ENCODE measurements at places on chromosomes 13 and 19.

- peak; percentile 67 for DNase-seq
Measured at GRCh38 chr19:49142866-49143335, 12.3 kb downstream of the HRC start.

DNA sequence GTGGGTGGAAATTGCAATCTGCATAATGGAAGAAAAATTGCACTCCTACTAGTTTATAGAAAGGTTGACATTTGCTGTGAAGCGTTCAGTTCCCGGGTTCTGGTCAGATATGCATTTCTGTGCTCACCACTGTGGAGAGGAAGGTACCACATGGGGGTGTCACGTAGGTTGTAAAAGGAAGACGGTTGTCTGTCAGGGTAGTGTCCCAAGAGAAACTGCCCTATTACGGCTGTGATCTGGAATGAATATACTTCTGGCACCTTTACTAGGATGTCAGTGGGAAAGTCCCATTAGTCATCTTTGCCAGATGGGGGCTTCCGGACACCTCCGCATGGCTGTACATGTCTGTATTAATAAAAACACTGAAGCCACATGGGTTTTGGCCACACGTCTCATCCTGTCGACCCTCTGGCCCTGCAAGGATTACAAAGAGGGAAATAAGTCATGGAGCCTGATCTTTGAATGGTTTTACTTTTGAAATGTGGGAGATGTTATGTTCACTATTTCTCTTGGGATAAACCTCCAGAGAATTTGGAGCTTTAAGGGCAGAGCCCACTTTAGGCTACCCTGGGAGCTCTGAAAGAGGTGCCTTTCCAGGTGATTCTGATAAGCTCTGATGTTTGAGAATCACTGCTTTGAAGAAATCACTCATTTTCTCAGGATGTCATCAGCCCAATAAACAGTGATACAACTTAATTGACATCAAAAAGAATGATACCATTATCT lies 133.9 kb downstream of the AKAP11 start:
- peak; percentile 72 for DNase-seq

- no peak for DNase-seq
Measured at GRCh38 chr13:33870046-33870668, 52.2 kb downstream of the RFC3 start.

GRCh38 chr13:78152415-78152814 lies 233.8 kb upstream of the EDNRB start:
- DNase-seq = no peak

GRCh38 chr13:25847145-25847544 lies 204.7 kb downstream of the SHISA2 start:
- no peak for DNase-seq

- peak; percentile 49 for DNase-seq
Measured at GRCh38 chr19:4803736-4804695, 12.5 kb downstream of the FEM1A start.

DNA sequence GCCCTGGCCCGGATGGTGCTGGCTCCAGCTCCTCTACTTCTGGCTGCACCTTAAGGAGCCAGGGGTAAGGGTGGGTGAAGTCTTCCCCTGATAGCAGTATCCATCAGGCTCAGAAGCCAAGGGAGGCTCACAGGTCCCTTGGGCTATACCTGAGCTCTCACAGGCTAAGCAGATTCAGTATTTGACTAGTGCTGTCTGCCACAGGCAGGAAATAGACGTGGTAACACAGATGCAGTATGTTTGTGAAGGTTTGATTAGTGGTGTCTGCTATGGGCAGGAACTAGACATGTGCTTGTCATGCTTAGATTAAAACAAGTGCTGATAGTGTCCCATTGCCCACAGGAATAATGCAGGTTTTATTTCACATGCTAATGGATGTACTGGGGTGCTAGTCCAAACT lies 4.0 kb downstream of the SYT5 start:
- DNase-seq = no peak

DNA sequence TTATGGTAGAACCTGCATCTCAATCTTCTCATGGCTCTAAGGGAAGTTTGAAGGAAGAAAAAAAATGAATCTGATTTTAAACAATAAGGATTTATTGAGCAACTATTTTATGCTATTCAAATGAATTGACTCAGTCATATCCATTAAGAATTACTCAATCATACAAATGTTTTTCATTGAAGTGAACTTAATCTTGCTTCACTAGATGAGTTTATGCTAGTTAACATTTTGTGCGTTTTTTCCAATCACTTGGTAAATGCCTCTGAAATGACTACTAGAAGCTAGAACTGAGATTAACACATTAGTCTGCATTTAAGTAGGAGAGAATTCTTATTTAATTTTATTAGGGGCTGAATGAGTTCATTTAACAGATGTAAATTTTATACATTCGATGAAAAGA lies 25.2 kb downstream of the RXFP2 start:
- no peak for DNase-seq

DNA sequence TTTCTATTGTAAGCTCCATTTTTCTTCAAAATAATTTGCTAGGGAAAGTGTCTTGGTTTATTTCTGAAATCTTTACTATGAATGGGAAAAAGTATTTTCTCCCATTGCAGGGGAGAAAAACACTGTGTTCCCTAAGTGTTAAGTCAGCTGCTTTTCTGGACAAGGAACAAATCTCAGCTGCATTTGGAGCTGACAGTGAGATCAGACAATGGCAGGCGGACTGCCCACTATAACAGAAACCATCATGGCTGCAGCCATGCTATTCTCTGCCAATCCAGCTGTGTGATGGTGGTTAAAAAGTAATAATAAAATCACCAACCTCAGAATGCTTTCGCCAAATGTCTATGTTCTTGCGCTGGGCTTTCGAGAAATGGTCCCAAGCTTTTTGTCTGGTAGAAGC lies 302.7 kb downstream of the DNAJC15 start:
- no peak for DNase-seq

- no peak for DNase-seq
Measured at GRCh38 chr19:688214-688613, 7.0 kb downstream of the PRSS57 start.

GRCh38 chr19:58268344-58268743 lies 10.4 kb upstream of the ZNF8 start:
- no peak for DNase-seq

- DNase-seq = no peak
Measured at GRCh38 chr13:39804332-39805210, 149.1 kb downstream of the COG6 start.

- DNase-seq = no peak
Measured at GRCh38 chr19:46610851-46611770, 10.0 kb downstream of the CALM3 start.

DNA sequence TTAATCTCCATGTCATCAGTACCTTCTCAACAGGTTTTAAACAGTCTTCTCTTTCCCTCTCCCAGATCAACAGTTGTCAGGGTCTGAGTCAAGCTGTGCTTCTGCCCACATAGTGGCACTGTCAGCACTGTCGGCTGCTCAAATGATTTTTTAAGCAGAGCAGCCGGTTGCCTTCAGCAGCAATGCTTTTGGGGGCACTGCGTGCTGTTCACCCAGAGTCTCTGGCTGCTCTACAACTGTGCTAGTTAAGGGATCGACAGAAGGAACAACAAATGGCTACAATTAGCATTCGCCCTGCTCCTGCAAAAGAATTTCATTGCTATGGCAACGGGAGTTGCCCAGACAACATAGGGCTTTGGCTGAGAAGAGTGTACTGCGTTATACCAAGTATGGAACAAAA lies 412.9 kb downstream of the DIAPH3 start:
- no peak for DNase-seq

DNA sequence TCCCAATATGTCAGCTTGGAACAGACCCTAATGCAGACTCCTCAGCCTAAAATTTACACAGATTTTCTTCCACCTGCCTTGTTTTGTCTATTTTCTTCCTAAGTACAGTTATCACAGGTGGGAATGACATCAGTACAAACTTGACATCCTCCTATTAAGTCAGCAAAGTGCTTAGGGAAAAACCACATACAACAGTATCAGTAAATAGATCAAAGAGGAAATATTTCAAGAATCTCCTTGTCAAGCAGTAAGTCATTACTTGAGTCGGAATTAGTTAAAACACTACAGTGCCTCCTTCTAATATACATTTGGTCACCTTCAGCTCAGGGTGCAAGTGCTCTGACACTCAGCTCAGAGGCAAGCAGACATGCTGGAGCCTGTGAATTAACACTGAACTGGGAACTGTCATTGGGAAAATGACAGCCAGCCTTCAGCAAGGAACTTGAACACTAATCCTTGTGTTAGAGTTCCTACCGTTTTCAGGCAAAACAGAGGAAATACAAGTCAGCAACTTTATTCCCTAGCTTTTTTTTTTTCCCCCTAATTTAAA lies 394.3 kb upstream of the HTR2A start:
- no peak for DNase-seq

DNA sequence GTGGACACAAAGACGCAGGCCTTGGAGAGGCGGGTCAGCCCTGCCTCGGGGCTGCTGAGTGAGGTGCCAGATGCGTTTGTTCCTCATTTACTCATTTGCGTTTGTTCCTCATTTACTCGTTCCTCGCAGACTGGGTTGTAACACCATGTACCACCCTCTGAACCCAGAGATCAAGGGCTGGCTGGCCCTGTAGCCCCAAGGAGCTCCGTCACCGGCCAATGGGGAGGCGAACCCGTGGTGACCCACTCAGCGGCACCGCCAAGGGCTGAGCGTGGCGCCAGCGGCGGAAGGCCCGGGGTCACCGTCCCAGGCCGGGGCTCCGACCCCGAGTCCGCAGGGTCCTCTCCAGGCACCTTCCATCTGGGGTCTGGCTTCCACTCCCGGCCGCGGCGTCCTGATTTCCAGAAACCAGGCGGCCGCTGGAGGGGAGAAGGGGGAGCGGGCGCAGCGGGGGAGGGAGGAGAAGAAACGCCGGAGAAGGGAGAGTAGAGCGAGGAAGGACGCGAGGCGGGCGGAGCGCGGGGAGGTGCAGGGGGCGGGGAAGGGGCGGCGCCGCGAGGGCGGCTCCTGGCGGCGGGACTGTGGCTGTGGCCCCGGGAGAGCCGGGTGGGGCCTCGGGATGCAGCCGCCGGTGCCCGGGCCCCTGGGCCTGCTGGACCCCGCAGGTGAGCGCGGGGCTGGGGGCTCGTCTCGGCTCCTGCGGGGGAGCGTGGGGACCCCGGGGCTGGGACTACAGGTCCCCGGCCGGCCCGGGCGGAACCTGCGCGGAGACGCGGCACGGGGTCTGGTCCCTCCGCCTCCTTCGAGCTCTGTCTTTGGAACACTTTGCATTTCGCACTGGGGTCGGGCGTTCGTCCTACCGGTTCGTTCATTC lies at the start of gene TMEM255B:
TMEM255B (plus strand) TSS at position 576 of the 874 bp plus-strand sequence; CDS start at position 620, 44 bp downstream.
- DNase-seq = peak; percentile 72
